Stimulated activated memory B cell treated with anti-CD40 and anti-IgM and Interleukin-4, amounts not matched to agents 10 μg/mL and 1 μg/mL and 100 μg/mL, for 72 hours (primary cell): ENCODE measurements at places on chromosomes 11 and 22.

GRCh38 chr11:74443071-74443864 lies 24.1 kb downstream of the KCNE3 start:
- ATAC-seq = no peak

DNA sequence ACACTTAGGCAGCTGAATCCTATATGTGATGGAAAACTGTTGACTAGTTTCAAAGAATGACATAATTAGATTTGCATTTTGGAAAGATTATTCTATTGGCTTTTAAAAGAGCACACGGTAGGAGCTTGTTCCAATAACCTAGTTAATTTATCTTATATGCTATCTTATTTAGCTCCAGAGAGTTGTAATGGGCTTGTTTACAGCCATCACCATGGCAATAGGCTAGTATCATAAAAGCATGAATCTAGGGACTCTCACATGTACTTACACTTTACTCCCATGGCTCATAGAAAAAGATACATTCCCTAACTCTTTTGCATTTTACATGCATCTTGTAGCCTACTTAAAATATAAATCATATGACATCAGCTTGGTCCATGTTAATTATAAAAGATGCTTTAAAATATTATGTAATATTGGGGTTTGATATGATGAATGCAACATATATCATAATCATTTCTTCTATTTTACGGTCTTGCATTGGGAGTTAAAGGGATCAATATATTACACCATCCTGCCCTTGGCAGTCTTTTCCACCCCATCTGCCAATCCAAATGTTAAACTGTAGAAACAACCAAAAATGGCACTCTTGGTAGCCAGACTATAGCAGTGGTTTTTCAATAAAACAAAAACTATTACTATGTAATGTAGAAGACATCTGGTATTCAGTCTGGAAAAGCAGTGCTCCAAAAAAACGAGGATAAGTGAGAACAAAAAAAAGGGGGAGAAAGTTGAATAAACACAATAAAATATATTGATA lies 2254.0 kb downstream of the LRRC4C start:
- ATAC-seq = no peak

- peak; percentile 54 for ATAC-seq
These were observed 37.9 kb upstream of the PRR5 start for GRCh38 chr22:44664149-44664548.

DNA sequence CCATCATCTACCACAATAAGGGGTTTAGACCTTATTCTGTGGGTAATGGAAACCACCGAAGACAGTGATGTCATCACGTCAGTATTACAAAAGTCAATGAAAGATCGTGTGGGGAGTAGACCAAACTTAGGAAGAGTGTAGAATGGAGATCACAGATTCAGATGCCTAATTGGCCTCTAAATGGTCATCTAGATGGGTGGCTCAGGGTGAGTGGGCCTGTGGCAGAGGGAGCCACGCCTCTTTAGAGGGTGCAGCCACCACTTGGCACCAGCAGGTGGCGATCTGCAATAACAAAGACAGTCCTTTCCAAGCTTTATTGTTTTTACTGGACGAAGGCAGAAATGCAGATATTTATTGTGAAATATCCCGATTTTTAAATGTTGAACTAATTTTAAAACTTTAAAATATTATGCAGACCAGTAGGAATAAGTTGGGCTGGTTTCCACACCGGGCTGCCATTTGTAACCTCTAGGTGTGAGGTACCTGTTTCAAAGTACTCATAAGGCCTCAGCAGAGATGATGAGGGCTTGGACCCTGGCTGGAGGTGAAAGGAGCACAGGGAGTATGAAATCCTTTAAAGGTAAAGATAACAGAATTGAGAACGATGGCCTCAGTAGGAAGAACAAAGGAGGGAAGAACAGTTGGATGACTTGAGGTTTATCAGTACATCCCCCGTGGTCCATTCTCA lies 222.0 kb downstream of the DBX1 start:
- ATAC-seq = peak; percentile 47

GRCh38 chr11:9787260-9787659 lies 123.4 kb downstream of the SWAP70 start:
- peak; percentile 82 for ATAC-seq

GRCh38 chr11:64100360-64100759 lies 64.6 kb downstream of the FLRT1 start:
- peak; percentile 52 for ATAC-seq

DNA sequence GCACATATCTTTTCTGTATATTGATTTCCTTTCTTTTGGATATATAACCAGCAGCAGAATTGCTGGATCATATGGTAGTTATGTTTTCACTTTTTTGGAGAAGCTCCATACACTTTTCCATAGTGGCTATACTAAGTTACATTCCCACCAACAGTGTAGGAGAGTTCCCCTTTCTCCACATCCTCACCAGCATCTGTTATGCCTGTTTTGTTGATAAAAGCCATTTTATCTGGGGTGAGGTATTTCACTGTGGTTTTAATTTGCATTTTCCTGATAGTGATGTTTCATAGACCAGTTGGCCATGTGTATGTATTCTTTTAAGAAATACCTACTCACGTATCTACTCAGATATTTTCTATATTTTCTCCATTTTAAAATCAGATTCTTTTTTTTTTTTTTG lies 419.3 kb upstream of the FAT3 start:
- no peak for ATAC-seq

DNA sequence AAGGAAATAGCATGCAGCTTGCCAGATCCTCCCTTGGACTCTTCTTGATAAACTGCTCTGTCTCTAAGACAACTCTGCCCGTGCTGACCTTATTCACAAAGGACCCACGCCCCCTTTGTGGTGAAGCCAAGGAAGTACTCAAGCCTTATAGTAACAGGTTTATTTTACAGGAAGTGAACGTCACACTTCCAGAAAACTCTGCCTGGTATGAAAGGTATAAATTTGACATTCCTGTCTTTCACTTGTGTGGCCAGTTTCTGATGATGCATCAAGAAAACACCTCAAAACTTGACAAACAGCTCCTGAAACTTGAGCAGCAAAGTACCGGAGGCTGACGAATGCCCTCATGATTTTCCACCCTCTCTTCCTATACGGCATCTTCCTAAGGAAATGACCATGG lies 12.5 kb upstream of the PELI3 start:
- no peak for ATAC-seq

DNA sequence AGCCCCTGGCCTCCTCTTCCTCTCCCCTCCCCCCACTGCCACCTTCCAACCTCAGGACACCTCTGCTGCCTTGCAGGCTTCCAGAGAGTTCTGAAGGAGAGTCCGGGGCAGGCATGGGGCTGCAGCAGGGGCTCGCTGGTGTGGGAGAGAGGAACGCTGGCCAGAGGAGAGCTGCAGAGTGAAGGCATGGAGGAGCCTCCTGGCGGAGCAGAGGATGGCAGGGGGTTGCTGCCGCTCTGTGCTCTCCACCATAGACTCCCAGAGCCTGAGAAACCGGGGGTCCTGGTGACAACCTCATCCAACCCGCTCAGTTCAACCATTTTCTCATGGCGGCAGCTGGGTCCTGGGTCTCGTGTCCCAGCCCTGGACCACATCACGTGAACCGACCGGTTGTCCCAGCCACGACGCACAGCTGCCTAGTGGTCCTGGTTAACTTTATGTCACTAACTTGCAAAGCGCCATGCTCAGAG lies 17.5 kb downstream of the MRGPRG start:
- ATAC-seq = no peak

GRCh38 chr22:46815132-46815531 lies 52.7 kb downstream of the TBC1D22A start:
- no peak for ATAC-seq

GRCh38 chr22:28402539-28402938 lies 277.1 kb downstream of the TTC28 start:
- no peak for ATAC-seq

GRCh38 chr11:44340656-44341055 lies 30.7 kb upstream of the ALX4 start:
- no peak for ATAC-seq

- ATAC-seq = no peak
These were observed 27.0 kb upstream of the MUC5B start for GRCh38 chr11:1195682-1196515.

DNA sequence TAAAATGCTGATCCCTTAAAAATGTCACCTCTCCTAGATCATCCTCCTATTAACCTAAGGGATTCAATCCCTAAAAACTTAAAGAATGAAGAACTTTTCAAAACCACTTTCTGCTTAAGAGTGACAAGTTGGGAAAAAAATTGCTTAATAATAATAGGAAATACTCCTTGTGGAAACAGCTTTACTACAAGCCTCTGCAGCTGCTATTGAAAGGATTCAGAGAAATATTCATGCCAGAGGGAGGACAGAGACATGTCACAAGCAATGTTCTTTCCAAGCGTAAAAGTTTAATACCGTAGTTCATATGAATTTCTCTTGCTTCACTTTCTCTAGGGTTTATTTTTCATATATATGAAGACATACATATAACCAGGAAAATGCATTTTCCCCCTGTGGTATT lies 98.2 kb downstream of the ARHGAP20 start:
- ATAC-seq = no peak

GRCh38 chr11:130574740-130575139 lies 126.3 kb downstream of the ADAMTS15 start:
- ATAC-seq = no peak

DNA sequence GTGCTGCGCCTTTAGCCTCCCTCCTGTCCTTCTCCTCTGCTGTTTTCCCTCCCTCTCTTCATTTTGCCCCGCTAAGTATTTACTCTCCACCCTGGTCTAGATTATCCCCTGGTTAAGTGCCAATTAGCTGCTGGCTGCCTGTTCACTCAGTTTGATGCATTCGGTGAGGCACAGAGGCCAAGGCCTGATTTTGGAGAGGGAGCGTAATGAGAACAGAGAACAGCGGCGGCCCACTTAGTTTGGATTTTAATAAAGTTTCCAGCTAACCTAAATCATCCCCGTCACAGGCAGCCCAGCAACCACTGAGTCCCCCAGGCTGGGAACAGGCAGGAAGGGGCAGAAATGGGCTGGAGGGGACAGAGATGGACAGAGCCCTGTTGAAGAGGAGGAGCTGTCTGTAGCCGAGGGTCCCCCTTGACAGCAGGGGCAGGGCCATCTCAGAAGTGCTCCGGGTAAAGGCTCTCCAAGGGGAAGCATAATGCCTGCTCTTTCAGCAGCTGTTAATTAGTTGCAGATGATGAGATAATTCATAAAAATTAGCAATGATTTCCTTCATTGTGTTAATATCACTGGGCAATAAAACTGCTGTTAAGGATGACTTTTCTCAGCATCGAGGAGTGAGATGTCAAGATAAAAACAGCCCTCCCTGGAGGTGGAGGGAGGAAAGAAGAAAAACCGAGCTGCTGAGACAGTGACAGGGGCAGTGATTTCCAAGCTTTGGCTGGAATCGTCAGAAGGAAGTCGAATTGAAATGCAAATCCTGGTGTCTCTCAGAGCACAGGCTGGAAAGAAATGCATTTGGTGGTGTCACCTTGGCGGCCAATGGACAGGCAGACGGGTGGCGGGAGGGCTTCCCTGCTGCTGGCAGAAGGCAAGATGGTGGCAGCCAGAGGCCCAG lies 170.1 kb downstream of the GRIK4 start:
- ATAC-seq = no peak

- ATAC-seq = no peak
These were observed 16.0 kb upstream of the FJX1 start for GRCh38 chr11:35602160-35602793.

DNA sequence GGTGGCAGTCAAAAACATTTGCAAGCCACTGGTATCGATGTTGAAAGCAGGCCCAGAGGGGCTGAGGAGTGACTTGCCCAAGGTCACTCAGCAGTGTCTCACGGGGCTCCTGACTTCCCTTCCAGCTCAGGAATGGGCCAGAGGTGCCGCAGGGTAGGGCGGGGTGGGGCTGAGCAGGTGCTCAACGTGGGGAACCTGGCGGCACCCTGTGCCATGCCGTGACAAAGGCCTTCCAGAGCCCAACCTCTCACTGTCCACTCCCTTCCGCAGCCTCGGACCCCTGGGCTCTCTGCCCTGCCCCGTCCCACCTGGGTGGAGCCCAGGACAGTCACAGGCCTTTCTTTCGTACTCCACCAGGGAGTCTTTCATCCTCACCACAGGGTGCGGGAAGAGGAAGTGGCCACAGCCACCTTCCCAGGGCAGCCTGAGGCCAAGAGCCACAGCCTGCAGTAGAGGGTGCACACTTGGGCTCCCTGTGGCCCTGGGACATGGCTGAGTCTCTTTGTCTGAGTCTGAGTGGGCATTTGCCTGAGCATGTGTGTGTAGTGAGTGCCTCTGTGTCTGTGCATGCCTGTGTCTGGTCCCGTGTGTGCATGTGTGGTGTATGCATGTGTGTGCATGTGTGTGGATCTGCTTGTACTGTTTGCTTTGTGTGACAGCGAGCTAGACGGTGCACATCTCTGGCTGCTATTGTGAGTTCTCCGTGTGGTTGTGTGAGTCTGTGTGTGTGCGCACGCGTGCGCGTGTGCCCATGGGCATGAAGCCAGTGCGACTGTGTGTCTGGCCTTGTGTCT lies 6.0 kb upstream of the LIF start:
- no peak for ATAC-seq

GRCh38 chr11:69774354-69775162 lies 583 bp downstream of the FGF4 start:
- no peak for ATAC-seq

GRCh38 chr11:115155978-115156377 lies 348.2 kb downstream of the CADM1 start:
- no peak for ATAC-seq

GRCh38 chr11:8812438-8812837 lies 98.6 kb upstream of the AKIP1 start:
- no peak for ATAC-seq

DNA sequence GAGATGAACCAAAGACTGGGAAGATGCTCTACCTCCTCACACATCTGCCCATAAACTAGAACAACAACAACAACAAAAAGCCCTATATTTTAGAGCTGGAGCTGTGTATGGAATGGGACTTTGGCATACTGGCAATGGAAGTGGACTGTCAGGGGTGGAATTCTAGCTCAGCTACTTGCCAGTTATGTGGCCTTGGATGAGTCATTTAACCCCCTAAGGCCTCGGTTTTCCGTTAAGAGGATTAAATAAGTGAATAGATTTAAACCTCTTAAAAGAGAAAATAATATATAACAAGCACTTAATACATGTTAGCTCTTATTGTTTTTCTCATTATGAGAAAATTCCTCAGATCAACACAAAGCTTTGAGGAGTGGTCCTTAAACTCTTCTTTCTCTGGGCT lies 195.0 kb downstream of the KIF18A start:
- no peak for ATAC-seq

- ATAC-seq = no peak
These were observed 39.7 kb downstream of the DKK3 start for GRCh38 chr11:11968511-11969280.

DNA sequence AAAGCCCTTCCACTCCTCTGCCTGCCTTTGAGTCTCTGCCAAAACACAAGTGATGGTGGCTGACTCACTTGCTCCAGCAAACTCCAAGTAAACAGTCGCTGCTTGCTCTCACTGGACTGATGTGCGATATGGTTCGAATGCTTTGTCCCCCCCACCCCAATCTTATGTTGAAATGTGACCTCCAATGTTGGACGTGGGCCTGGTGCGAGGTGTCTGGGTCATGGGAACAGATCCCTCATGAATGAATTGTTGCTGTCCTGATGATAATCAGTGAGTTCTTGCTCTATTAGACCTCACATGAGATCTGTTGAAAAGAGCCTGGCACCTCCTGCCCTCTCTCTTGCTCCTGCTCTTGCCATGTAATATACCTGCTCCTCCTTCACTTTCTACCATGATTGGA lies 747.9 kb downstream of the OPCML start:
- no peak for ATAC-seq

GRCh38 chr11:109783840-109784239 lies 309.4 kb upstream of the ZC3H12C start:
- ATAC-seq = peak; percentile 40
